ENCODE measurements at places on chromosomes 6 and 20.

GRCh38 chr20:7505152-7505834, 435.0 kb downstream of the HAO1 start:
- DNase-seq: no peak

DNA sequence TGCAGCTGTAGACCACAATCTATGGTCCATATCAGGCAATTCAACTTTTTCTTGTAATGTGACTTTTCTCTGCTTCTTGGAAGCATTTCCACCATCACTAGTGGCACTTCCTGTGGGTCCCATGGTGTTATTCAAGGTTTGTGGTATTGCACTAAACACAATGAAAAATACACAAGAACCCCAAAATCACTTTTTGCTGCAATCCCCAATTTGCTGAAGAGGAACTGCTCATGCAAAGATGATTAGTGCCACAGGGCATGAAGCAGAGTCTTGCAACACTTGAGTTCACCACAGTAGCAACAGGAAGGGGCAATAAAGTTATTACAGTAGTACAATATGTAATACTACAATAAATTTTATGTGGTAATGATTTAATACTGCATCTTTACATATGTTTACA, 16.8 kb upstream of the TAAR1 start:
- no peak for DNase-seq

- peak; percentile 81 for DNase-seq
These were observed 63.2 kb downstream of the NOL4L start for GRCh38 chr20:32521780-32522525.

- peak; percentile 77 for DNase-seq
These were observed 34.4 kb upstream of the FNDC1 start for GRCh38 chr6:159134701-159135364.

- no peak for DNase-seq
These were observed 66.3 kb downstream of the SMOC2 start for GRCh38 chr6:168507297-168507696.

- no peak for DNase-seq
These were observed 753.1 kb downstream of the MAFB start for GRCh38 chr20:39935901-39936300.

GRCh38 chr20:57895161-57895855, 185.5 kb upstream of the PMEPA1 start:
- no peak for DNase-seq

DNA sequence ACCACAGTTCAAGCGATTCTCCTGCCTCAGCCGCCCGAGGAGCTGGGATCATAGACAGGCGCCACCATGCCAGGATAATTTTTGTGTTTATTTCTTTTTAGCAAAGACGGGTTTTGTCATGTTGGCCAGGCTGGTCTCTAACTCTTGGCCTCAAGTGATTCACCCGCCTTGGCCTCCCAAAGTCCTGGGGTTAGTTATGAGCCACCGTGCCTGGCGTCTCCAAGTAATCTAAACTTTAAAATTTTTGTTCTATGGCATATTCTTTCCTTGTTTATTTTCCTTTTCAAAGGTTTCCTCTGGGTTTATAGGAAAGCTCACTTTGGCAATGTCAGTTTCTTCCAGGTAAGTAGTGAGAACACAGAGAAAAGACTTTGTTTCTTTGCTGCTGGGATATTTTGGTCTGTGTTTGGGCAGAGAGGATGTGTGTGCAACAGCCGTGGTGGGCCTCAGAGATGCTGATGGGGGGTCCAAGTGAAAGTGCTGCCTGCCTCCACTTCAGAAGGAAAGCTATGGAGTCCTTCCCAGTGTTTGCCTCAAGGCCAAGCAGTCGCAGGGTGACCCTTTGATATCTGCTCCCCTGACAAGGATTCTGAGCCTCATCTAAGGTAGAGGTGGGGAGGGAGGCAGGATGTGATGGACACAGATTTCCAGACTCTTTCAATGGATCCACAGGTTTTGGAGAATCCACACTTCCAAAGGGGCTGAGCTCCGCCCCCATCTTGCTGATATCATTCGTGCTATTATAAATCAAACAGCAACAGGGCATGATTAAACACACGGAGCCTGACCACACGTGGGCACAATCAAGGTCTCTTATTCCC, 2.3 kb downstream of the LRP11 start:
- no peak for DNase-seq

- DNase-seq: peak; percentile 3
These were observed 501.5 kb upstream of the FLRT3 start for GRCh38 chr20:14838663-14839628.

GRCh38 chr6:33237741-33238140, 29.4 kb downstream of the RING1 start:
- DNase-seq: no peak

- no peak for DNase-seq
These were observed 178.6 kb downstream of the PDE7B start for GRCh38 chr6:136030131-136030530.
